ENCODE measurements at places on chromosomes 16 and 17. TPM values are rescaled to one million over a fixed set of nuclear protein-coding genes. Genes with fewer than 3 reads are reported as not detected.

DNA sequence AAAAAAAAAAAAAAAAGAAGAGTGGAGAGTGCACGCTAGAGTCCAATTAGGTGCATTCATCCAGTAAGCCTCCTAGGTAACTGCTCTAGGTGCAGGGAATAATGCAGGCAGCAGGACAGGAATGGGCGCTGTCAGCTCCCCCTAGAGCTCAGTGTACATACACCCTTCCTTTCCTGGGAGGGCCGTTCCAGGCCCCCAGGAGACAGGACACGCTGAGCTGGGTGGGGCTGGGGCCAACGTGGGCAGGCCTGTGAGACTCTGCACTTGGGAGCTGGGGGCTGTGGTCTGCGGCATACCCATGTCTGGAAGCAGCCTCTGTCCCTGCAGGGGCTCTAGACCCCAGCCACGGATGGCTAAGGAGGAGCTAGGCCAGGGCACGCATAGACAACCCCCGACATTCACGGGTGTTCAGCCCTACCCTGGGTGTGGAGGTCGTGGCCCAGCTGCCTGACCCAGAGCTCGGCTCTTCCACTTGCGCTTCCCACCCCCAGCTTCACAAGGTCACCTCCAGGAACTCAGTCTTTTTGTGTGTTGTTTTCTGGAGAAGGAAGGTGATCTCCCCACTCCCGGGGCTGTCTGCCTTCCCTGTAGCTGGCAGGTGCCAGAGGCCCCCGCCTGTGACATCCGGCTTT lies 1.0 kb upstream of the ANTKMT start:
- DNase-seq: no peak

GRCh38 chr17:75313941-75314551 lies 24.8 kb upstream of the SLC25A19 start:
- DNase-seq: no peak

GRCh38 chr16:77295896-77296295 lies 96.7 kb downstream of the SYCE1L start:
- DNase-seq: no peak

DNA sequence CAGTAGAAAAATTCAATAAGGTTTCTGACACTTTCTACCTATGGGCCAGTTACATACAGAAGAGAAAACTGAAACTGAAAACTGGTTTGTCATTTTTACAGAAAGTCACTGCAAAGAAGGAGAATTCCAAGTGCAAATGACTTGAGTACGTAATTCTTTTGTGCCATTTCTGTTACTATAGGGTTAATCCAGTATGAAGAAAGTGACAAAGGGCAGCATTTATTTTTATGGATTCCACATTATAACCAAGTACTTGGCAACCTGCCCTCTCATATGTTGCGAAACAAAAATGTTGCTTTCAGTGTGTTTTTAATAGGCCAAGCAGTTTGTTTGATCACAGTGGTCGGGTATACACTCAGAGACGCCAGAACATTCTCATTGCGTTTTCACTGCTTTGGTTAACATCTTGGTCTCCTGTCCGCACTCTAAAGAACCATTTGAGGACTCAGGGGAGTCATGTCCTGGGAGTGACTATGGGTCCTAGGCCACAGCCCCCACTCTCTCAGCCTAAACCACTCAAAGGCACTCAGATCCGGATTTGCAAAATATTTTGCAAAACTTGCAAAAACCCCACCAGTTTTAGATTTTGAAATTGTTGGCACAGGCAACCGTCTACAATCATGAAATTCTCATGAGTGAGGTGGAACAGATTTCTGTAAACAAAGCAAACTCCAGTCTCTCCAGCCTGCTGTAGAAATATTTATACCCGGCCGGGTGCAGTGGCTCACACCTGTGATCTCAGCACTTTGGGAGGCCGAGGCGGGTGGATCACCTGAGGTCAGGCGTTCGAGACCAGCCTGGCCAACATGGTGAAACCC lies 15.4 kb upstream of the HELZ start:
- DNase-seq: no peak

DNA sequence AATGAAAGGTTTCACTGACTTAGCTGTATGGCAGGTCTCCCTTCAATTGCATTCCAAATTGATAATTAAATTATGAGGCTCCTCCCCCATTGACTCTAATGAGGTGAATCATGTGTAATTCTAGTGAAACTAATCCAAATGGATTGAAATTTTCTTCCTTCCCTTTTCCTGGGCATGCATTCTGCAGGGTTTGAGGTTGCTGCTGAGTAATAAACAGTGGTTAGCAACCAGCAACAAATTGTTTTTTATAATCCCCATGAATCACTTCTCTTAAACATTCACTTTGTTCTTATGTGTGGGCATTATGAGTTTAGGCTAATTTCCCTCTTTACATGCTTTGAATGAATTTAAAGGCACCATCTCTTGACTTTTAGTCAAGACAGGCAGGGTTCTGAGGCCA lies 43.4 kb downstream of the MYOCD start:
- DNase-seq: no peak

DNA sequence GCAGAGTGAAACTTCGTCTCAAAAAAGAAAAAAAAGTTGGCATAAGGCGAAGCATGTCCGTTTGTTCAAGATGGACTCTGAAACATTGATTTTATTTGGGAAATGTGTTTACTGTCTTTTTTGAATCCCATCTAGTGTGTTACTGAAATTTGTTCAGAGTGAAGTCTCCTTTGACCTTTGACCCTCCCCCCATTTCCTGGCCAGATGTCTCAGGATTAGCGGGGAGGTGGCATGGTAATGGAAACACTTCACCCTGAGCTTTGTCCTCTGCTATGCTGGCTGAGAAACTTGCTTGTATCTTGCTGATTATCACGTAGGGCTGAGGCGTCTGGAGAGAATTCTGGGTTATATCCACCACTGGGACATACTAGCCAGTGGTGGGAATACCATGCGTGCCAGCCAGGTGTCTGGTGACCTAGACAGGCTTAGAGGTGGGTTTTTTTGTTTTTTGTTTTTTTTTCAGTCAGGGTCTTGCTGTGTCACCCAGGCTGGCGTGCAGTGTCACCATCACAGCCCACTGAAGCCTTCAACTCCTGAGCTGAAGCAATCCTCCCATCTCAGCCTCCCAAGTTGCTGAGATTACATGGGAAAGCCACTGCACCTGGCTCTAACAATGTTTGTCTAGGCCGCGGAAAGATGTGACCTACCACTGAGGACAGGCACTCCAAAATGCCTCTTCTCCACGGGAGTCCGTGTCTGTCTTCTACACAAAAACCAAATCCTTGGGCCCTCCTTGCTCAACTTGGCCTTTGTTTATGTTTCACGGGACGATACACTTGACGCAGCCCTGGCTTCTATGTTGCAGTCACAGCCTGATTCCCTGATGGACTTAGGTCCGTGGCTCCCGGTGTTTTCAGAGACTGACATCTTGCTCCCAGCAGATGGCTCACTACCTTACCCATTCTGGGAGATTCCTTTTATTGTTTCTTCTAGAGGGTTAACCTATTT lies 6.6 kb upstream of the GALK1 start:
- no peak for DNase-seq

DNA sequence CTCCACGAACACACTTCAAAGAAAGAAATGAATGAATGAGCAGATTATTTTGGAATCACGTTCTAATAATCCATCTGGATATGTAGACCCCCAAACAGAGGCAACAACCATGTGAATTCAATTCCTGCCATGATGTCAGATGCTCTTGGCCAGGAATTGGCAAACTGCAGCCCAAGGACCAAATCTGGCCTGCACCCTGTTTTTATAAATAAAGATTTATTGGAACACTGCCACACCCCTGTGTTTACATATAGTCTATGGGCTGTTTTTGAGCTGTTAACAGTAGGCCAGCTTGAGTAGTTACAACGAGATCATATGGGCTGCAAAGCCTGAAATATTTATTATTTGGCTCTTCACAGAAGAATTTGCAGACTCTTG lies 336.0 kb upstream of the ZFHX3 start:
- no peak for DNase-seq

GRCh38 chr16:16857603-16858283 lies 478.8 kb downstream of the NPIPA7 start:
- no peak for DNase-seq

GRCh38 chr16:74320707-74321106 lies 24.1 kb downstream of the PSMD7 start:
- DNase-seq: no peak

GRCh38 chr16:11109566-11109965 lies 146.4 kb downstream of the SOCS1 start:
- no peak for DNase-seq

GRCh38 chr17:78037280-78037679 lies 78.8 kb downstream of the TNRC6C start:
- no peak for DNase-seq

DNA sequence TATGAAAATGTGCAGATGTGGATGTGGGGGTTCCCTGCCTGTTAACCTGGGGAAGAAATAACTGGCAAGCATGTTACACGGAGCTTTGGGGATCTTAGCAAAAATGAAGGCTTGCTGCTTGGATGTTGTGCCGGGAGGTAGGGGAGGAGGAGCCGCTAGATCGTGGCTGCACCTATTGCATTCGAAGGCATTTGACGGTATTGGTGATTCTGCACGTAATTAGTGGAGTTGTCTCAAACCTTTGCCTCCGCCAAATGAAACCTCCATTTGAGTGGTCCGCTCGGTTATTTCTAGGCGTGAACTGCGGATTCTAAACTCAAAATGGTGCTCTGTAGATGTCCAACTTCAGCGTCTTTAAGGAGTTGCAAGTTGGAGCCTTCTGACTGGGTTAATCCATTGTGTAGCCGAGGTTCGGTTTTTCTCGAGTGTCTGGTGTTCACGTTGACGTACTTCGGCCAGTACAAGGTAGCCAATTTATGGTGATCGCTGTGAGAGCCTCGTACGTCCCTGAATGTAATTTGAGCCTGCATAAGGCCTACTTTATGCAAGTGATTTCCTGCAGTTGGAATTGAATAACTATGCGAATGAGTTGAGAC lies 1.5 kb downstream of the TNRC6C start:
- no peak for DNase-seq

DNA sequence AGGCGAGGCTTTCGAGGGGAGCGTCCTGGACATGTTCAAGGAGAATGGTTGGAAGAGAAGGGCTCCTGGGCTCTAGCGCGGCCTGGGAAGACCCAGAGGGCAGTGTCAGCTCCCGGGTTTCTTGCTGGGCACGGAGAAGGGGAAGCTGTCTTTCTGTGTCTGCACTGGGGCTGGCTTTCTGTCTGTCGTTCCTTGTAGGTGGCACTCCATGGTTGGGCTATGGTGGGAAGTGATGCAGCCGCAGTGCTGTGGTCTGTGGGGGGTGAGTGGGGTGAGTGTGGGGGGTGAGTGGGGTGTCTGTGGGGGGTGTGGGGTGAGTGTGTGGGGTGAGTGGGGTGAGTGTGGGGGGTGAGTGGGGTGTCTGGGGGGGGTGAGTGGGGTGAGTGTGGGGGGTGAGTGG lies 13.7 kb downstream of the RNF213 start:
- no peak for DNase-seq

- peak; percentile 5 for DNase-seq
Measured at GRCh38 chr17:17205368-17206123, 587 bp downstream of the PLD6 start.

DNA sequence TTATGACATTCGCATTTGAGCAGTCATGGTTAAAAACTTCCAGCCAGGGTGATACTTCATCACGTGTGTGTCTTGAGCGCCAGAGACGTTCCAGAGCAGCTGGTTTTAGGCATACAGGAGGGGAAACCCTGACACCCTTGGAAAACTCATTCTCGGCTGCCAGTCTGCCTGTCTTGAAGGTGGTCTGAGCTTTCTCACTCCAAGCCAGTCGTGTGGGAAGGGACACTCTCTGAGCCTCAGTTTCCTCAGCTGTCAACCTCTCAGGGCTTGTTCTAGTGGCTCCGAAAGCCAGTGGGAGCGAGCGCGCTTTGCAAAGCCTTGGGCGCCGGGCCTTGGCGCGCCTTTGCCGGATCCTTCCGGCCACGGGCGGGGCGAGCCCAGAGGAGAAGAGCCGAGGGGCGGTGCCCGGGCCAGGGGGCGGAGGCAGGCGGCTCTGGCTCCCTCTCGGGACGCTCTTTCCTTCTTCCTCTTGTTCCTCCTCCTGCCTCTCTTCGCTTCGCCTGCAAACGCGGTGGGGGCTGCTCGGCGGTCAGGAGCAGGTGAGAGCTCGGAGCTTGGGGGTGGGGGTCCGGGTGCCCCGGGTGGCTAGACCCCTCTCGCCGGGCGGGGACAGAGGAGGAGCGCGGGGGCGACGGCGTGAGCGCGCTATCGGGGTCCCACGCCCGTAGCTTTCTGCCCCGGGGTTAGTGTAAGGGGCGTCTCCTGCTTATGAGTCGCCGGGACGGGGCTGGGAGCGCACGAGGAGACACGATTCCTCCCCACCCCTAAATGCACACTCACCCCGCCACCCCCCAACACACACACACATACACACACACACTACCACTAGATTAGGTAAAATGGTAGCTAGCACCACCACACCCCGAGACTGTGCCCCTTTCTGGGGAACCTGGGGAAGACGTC lies at the start of gene LDAF1:
Gene LDAF1, plus strand, starts transcription at position 467 of the 903 bp plus-strand sequence. CDS start 2,509 bp downstream, outside the sequence.
- DNase-seq: no peak

DNA sequence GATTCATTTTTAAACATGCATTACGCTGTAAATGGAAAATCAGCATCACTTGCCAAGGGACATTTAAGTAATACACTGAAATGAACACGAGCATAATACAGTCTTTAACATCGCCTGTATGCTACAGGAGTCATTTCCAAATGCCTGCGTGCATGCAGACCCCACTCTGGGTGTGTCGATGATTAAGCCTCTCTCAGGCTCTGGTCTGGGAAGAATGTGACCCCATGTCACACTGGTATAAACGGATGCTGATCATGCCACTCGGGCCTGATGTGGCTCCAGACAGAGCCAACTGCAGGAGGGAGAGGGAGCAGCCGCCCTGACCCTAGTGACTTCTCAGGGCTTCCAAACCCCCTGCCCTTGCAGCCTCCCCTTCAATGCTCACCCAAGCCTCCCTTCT lies 10.8 kb downstream of the EMP2 start:
- no peak for DNase-seq

DNA sequence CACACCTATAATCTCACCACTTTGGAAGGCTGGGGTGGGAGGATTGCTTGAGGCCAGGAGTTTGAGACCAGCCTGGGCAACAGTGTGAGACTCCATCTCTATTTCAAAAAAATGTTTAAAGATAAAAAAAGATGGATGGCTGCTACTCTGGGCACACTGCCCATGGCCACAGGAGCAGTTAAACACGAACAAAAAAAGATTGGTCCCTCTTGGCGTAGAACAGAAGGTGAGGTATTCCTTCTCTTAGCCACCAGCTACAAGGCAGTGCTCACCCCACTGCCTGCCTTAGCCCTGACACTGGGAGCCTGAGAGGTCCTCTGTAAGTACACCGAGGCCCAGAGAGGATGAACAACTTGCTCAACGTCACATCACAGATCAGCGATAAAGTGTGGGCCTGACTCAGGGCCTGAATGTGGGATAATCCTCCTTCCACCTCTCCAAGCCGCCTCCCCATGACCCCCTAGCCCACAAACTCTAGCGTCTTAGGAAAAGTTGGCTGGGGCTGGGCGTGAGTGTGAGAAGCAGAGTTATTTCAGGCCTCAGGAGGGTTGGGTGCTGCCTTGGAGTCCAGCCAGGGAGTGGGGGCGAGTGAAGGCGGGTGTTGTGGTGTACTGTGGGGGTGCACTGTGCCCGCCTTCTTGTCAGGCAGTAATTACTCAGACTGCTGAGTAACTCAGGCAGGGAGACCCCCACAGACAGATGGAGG lies 2.3 kb upstream of the DPH1 start:
- no peak for DNase-seq

METTL2A gene
- total RNA-seq: 32.9 TPM

GRAP gene
- 1.2 TPM for total RNA-seq

KRTAP2-3 gene
- 4.3 TPM for total RNA-seq

ALDH3A1 gene
- total RNA-seq: not detected

TEKT1 gene
- not detected for total RNA-seq

FOXL1 gene
- total RNA-seq: 9.0 TPM

KCNG4 gene
- not detected for total RNA-seq

HAP1 gene
- total RNA-seq: 1.6 TPM
